Lung (tissue), 17 donors: ENCODE measurements at places on chromosomes 1 and 21. TPM values are rescaled to one million over a fixed set of nuclear protein-coding genes. Genes with fewer than 3 reads are reported as not detected.

DNA sequence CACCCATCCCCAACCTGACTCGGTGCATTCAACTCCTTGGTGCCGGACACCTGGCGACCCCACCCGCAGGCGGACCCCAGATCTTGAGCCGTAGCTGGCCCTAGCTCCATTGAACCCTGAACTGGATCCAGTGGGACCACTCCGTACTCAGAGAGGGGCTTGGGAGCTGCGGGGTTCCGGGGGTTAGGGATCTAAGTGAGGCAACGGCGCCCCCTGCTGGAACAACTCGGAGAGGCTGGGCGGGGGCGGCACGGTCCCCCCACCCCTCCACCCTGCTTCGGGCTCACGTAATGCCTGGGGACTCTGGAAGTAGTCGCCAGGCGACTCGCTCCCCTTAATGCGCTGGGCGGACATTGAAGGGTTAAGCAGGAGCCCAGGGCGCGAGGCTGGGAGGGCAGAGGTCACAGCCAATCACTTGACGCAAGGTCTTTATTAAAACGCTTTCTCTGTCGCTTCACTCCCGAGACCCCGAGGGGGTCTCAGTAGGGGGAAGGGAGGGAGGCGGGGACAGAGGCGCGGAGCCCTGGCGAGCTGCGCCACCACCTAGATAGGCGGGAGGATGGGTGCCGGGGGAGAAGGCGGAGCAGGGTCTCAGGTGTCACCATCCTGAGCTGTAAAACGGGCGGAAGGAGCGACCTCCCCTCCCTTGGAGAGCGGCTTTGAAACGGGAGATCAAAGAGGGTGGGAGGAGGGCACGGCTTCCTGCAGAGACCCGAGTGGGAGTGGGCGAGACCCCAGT lies 704 bp upstream of the CRABP2 start:
- peak; percentile 86 for DNase-seq

- DNase-seq = no peak
Observed at GRCh38 chr1:38992412-38993111, 1.5 kb downstream of the AKIRIN1 start.

GRCh38 chr1:155003766-155004351 lies 1.3 kb downstream of the ZBTB7B start:
- peak; percentile 61 for DNase-seq

- DNase-seq = no peak
Observed at GRCh38 chr1:184966989-184967388, 7.3 kb downstream of the NIBAN1 start.

DNA sequence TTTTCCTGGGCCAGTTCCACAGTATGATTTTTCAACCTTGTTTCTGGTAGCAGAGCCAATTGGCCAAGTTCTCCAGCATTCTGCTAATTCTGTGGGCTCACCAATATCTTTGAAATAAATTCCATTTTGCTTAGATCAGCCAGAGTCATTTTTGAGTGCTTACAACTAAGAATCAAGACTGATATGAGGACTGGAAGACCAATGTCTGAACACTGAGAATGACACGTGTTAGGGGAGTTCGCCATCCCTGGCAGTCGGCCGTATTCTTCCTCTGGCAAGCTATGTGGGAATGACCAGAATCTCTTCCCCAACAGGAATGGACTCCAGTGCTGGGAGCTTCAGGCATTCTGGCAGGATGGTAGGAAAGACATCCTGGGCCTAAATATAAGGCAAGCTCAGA lies 4.9 kb upstream of the TENT5C start:
- DNase-seq = no peak

GRCh38 chr1:9426291-9426711 lies 113.0 kb upstream of the SLC25A33 start:
- no peak for DNase-seq

GRCh38 chr1:228283043-228283371 lies 75.2 kb downstream of the OBSCN start:
- DNase-seq = peak; percentile 12

Gene LRRC38
- not detected for total RNA-seq

Gene AMPD1
- total RNA-seq = not detected

Gene KPRP
- total RNA-seq = not detected
